ENCODE measurements at places on chromosomes 13 and 19.

DNA sequence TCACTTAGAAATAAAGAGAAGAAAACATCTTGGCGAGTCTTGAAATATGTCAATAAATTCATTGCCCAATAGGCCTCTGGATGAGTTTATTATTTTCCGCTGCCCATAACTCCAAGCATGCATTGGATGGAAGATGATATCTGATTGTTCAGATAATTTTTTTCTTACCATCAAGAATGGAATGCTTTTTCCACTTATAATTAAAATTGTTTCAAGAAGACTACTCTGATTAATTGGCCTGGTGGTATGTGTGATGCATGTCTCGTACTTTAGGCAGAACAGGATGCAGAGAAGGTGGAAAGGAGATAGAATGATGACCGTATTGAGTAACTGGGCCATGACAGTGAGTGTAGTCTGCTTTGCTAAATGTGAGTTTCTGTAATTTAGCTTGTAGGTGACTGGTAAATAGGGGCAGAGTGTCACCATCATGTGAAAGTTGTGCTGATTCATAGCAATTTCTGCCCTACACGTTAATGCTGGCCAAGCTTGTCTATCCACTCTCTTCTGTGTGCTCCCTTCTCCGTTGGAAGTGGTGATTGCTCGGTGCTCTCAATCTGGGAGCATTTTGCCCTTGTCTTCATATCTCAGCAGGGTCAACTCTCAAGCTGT is 13.5 kb upstream of the SPATA13 start:
- DNase-seq: no peak

GRCh38 chr19:17718550-17718946 is 732 bp upstream of the MAP1S start:
- DNase-seq: no peak

DNA sequence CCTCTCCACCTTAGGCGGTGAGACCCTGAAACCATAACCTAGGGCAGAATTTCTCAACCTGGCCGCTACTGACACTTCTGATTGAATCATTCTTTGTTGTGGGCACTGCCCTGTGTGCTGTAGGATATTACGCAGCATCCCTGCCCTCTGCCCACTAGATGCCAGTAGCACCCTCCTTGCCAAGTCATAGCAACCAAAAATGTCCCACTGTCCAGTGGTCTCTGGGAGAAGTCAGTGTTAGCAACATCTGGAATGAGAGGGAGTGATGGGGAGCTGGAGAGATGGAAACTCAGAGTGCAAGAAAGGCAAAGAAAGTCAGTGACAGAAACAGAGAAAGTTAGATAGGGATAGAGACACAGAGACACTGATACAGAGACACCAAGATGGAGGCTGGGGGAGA is 13.6 kb downstream of the KLK4 start:
- no peak for DNase-seq

- DNase-seq: no peak
Observed at GRCh38 chr19:35812220-35813042, at the start of gene PRODH2. Gene PRODH2 (minus strand): TSS chr19:35812845. CDS start chr19:35812805, 40 bp downstream.

GRCh38 chr19:4075373-4075772 is 8.7 kb upstream of the ZBTB7A start:
- no peak for DNase-seq

Measured in activated CD4-positive, alpha-beta T cell treated with anti-CD3 and anti-CD28 coated beads, Interleukin-2, amount 50 U/mL, for 1 hour (primary cell).